ENCODE measurements at places on chromosomes 7 and 10. TPM values are rescaled to one million over a fixed set of nuclear protein-coding genes. Genes with fewer than 3 reads are reported as not detected.

DNA sequence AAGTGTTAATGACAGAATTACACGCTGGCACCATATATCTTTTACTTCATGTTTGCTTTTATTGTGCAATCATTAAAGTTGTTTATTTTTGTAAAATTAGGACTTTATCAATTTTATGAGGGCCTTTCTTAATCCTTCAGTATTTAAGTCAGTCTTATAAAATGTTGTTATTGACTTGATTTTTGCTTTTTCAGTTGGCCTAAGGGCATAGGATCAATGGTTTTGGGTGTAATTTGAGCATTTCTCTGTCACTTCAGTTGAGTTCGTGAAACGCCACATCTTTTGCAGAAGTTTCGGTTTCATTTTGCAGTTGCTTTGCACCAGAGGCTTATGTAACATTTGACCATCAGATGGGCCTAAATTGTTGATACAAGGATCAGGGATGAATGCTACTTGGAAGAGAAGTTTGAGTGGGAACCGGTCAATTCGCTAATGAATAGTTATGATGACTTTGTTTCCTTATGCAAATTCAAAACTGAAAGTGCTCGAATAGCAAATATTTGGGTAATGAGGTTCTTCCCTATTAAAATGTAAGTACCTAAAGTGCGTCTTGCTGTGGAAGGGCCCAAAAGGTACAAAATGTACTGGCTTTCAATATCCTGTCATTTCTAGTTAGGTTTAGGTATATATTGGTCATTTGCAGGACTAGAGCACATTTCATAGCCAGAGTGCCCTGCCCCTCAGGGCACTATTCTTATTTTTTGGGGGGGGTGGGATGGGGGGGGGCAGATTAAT lies 340.9 kb downstream of the LRMDA start:
- H3K36me3 ChIP-seq = no peaks in the 10 kb centered on the region
- peak overlapping the region; percentile 34 for H3K27ac ChIP-seq
- DNase-seq = peak; percentile 25
- no peaks in the 10 kb centered on the region for H3K4me1 ChIP-seq
- H3K4me3 ChIP-seq = peak overlapping the region; percentile 29

DNA sequence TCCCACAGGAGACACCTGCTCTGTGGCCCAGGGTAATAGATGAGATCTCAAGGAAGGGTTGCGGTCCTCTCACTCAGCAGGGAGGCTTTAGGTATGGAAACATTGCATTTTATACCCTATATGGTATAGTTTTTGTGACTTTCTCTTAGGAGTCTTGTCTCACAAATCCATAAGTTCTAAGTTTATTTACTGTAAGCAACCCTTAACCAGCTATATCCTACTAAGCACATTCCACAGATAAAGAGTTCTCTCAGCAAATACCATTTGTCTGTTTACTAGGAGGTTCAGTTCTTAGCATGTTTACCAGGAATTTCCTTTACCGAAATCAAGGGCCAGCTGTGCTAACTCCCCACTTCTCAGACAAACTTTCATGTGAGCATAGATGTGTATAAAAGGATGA lies 66.9 kb downstream of the ANLN start:
- H3K4me3 ChIP-seq = no peak overlapping the region
- no peak overlapping the region for H3K27ac ChIP-seq
- H3K4me1 ChIP-seq = no peaks in the 10 kb centered on the region
- no peak for DNase-seq
- no peaks in the 10 kb centered on the region for H3K27me3 ChIP-seq
- H3K36me3 ChIP-seq = no peaks in the 10 kb centered on the region

DNA sequence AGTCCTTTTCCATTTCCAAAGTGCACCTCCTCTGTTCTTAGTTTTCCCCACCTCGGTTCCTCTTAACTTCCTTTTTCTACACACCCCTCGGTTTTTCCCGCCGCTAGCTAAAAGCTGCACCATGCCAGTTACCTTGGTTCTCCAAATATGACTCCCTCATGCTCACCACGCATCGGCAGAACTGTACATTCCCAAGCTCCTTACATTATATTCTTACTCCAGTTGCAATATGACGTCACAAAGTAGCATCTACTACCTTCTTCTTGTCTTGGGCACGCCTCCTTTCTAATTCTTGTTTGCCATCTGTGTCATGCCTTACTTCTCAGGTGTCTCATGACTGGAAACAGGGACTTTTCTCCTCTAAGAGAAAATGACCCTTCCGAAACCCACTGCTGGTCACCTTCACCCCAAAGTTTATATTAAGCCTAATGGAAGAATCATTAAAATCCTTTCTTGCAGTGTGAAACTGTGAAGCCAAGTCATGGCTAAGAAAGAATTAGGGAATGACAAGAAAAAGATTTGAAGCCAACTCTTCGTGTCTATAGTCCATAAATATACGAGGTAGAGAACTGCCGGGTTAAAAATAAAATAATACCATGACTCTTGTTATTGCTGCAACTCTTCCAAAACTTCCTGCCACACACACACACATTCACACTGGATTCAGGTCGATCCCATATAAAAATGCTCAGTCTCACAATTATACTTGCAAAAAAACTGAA lies 1.7 kb downstream of the ESYT2 start:
- peak overlapping the region; percentile 99 for H3K27ac ChIP-seq
- peak overlapping the region; percentile 96 for H3K4me3 ChIP-seq
- no peaks in the 10 kb centered on the region for H3K27me3 ChIP-seq
- DNase-seq = no peak

DNA sequence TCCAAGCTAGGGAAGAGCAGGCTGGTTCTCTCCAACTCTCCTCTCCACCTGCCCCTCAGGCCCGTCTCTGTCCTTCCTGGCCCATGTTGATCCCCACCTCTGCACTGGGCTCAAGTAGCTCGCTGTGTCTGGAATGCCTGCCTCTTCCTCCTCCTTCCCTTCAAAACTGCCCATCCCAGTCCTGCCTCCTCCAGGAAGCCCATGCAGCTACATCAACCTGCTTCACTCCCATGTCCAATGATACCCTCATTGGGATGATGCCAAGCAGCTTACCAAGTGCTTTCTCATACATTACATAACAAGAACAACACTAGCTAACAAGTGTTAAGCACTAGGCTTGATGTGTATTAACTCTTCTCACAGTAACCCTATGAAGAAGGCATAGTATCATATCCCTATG lies 8.2 kb downstream of the ASB10 start:
- H3K27ac ChIP-seq = no peak overlapping the region
- H3K27me3 ChIP-seq = peaks cover 11% of the 10 kb centered on the region
- H3K36me3 ChIP-seq = no peaks in the 10 kb centered on the region
- no peaks in the 10 kb centered on the region for H3K4me1 ChIP-seq

GRCh38 chr7:155660758-155661093 lies 16.3 kb downstream of the RBM33 start:
- no peaks in the 10 kb centered on the region for H3K27me3 ChIP-seq
- no peak overlapping the region for H3K27ac ChIP-seq
- no peak for DNase-seq
- no peaks in the 10 kb centered on the region for H3K4me1 ChIP-seq

- H3K27me3 ChIP-seq = no peaks in the 10 kb centered on the region
- H3K4me3 ChIP-seq = no peak overlapping the region
These were observed 78.6 kb upstream of the GLI3 start for GRCh38 chr7:42315631-42316030.

GRCh38 chr10:89805599-89806013 lies 104.2 kb downstream of the KIF20B start:
- DNase-seq = no peak
- no peaks in the 10 kb centered on the region for H3K4me1 ChIP-seq
- no peaks in the 10 kb centered on the region for H3K36me3 ChIP-seq
- no peaks in the 10 kb centered on the region for H3K27me3 ChIP-seq

- H3K36me3 ChIP-seq = no peaks in the 10 kb centered on the region
- H3K4me3 ChIP-seq = no peak overlapping the region
- no peaks in the 10 kb centered on the region for H3K27me3 ChIP-seq
- H3K4me1 ChIP-seq = peaks cover 6% of the 10 kb centered on the region
- peak overlapping the region; percentile 20 for H3K27ac ChIP-seq
These were observed 64.7 kb downstream of the DIP2C start for GRCh38 chr10:624605-625332.

- H3K27me3 ChIP-seq = no peaks in the 10 kb centered on the region
- H3K4me1 ChIP-seq = no peaks in the 10 kb centered on the region
- no peak for DNase-seq
- H3K27ac ChIP-seq = no peak overlapping the region
These were observed 76.4 kb downstream of the MAP3K8 start for GRCh38 chr10:30510184-30510931.

Gene UPF2
- 36.4 TPM for total RNA-seq

Gene TMEM26
- total RNA-seq = 1.2 TPM

Gene WDR11
- total RNA-seq = 42.4 TPM

Gene UPK3B
- total RNA-seq = 3.6 TPM
